A549 treated with AZD2906 at 1 μM for 4 hours (cell line): ENCODE measurements at places on chromosomes 12 and 14. TPM values are rescaled to one million over a fixed set of nuclear protein-coding genes. Genes with fewer than 3 reads are reported as not detected.

The SIX6 gene
- total RNA-seq, result not detected in 5 replicates

The ALG10B gene
- total RNA-seq, result 4.1 to 5.9 TPM (median 5.5 TPM) in 5 replicates

The NGDN gene
- total RNA-seq, result 57.8 to 65.9 TPM (median 60.1 TPM) in 5 replicates

The KCNC2 gene
- total RNA-seq, result not detected in 5 replicates

The PDE3A gene
- 2.2 to 3.6 TPM (median 2.9 TPM) in 5 replicates for total RNA-seq

The CLEC2B gene
- 1.00 to 1.4 TPM (median 1.3 TPM) in 5 replicates for total RNA-seq

The SLC2A13 gene
- total RNA-seq, result 2.4 to 3.2 TPM (median 2.8 TPM) in 5 replicates

The MIS18BP1 gene
- total RNA-seq, result 18.2 to 30.4 TPM (median 20.1 TPM) in 5 replicates

The MAGOHB gene
- 47.4 to 51.6 TPM (median 48.3 TPM) in 5 replicates for total RNA-seq

The GLT8D2 gene
- total RNA-seq, result 0.19 to 0.34 TPM (median 0.23 TPM) in 5 replicates

The PITPNM2 gene
- 14.9 to 23.9 TPM (median 19.8 TPM) in 5 replicates for total RNA-seq

The SPTLC2 gene
- 27.7 to 39.8 TPM (median 34.9 TPM) in 5 replicates for total RNA-seq

The RNASE2 gene
- total RNA-seq, result not detected in 5 replicates

The RD3L gene
- not detected in 5 replicates for total RNA-seq

The DDX24 gene
- 161 to 171 TPM (median 165 TPM) in 5 replicates for total RNA-seq

The DENR gene
- total RNA-seq, result 49.8 to 65.8 TPM (median 51.1 TPM) in 5 replicates

The SMCO2 gene
- 0.09 to 0.18 TPM (median 0.10 TPM) in 3 of 5 replicates, not detected in the others for total RNA-seq

The SAMD15 gene
- total RNA-seq, result 1.4 to 3.1 TPM (median 1.5 TPM) in 5 replicates

The FOXN4 gene
- total RNA-seq, result 0.04 to 0.11 TPM (median 0.07 TPM) in 5 replicates

The SOAT2 gene
- total RNA-seq, result 0.07 to 0.30 TPM (median 0.24 TPM) in 5 replicates

The RHOJ gene
- not detected in 5 replicates for total RNA-seq

The AQP6 gene
- total RNA-seq, result not detected in 5 replicates

The OR4E1 gene
- total RNA-seq, result not detected in 5 replicates

The DENND5B gene
- 10.7 to 12.9 TPM (median 12.1 TPM) in 5 replicates for total RNA-seq

The FAM186B gene
- total RNA-seq, result 0.08 to 0.24 TPM (median 0.11 TPM) in 5 replicates

The SLC6A15 gene
- total RNA-seq, result 3.6 to 4.7 TPM (median 4.0 TPM) in 5 replicates

The PRIMA1 gene
- total RNA-seq, result 0.45 to 0.72 TPM (median 0.60 TPM) in 5 replicates
